ENCODE measurements at places on chromosomes 1 and 21.

DNA sequence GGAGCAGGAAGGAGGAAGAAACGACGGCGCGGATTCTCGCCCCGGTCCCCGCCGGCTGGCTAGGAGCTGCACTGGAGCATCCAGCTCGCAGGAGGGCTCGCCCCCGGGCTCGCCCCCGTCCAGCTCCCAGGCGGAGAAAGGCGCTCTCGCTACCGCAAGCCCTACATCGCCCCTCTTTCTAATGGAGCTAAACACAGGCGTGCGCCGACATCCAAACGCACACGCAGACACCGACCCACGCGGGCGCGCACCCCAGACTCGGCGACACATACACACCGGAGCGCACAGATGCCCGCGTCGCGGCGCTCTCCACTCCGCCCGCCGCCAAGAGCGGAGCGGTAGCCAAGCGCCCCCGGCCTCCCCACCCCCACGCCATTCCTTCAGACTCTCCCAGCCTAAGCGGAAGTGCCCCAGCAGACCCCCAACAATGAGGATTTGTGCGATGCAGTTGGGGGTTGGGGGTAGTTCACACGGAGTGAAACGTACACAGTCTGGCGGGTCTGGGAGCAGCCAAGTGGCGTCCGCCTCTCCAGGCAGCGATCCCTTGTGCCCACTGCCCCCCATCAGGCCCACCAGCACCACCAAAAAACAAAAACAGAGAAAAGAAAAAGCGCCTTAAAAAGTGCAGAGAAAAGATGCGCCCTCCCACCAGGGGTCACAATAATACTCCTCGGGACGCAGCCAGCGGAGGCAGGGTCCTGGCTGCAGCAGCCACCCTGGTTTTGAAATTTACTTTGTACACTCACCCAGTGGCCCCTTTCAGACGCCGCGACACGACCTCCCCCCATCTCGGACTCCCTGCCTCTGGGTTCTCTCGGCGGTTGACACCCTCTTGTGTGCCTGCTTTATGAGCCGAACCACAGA is 1.4 kb downstream of the DAB1 start:
- no peak for DNase-seq

DNA sequence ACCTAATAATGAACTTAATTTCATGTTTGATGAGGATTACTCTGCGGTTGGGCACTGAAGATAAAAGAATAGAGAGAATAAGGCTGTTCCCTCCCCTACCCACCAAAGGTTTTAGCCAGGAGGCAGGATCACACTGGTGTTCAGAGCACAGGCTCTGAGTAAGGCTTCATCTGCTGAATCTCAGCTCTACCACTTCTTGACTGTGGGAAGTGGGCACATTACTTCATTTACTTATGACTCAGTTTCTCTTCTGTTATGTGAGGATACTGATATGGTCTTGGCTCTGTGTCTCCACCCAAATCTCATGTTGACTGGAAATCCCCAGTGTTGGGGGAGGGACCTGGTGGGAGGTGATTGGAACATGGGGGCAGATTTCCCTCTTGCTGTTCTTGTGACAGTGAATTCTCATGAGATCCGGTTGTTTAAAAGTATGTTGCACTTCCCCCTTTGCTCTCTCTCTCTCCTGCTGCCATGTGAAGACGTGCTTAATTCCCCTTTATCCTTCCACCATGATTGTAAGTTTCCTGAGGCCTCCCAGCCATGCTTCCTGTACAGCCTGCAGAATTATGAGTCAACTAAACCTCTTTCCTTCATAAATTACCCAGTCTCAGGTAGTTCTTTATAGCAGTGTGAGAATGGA is 79.7 kb downstream of the SMYD2 start:
- DNase-seq: no peak

- DNase-seq: no peak
Observed at GRCh38 chr1:231639819-231640218, 13.2 kb downstream of the DISC1 start.

GRCh38 chr1:43058545-43059360 is 100.1 kb upstream of the SLC2A1 start:
- no peak for DNase-seq
